Mucosa of gallbladder (tissue), 1 donor: ENCODE measurements at places on chromosomes 5 and 9.

- DNase-seq: no peak
Measured at GRCh38 chr5:176726746-176727527, 79.7 kb downstream of the TSPAN17 start.

- peak; percentile 20 for DNase-seq
Measured at GRCh38 chr9:69307446-69308205, 17.4 kb upstream of the ENTREP1 start.

GRCh38 chr5:43041669-43042175, 1.6 kb upstream of the ANXA2R start:
- peak; percentile 51 for DNase-seq

- no peak for DNase-seq
Measured at GRCh38 chr5:39428640-39429039, 3.9 kb upstream of the DAB2 start.

DNA sequence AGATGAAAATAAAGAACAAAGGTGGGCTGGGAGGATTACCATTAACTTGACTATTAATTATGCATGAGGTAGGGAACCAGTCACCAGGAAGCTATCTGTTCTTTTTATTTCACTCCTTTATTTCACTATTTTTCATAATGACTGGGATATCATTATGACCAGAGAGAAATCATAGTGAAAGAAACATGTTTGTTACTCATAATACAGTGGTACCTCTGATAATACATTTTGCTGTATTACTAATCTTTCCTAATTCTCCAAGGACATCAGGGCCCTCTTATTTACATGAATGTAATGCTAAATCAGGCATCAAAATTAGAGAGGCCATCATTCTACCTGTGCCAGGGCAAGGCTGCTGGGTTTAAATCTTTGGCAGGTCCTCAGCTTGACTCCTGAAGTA, 253.7 kb downstream of the NR3C1 start:
- no peak for DNase-seq

GRCh38 chr5:10563110-10563944, 543 bp upstream of the ANKRD33B start:
- peak; percentile 14 for DNase-seq
